SK-N-SH treated with all-trans-retinoic acid at 6 μM for 48 hours (cell line): ENCODE measurements at places on chromosomes 12 and 14.

DNA sequence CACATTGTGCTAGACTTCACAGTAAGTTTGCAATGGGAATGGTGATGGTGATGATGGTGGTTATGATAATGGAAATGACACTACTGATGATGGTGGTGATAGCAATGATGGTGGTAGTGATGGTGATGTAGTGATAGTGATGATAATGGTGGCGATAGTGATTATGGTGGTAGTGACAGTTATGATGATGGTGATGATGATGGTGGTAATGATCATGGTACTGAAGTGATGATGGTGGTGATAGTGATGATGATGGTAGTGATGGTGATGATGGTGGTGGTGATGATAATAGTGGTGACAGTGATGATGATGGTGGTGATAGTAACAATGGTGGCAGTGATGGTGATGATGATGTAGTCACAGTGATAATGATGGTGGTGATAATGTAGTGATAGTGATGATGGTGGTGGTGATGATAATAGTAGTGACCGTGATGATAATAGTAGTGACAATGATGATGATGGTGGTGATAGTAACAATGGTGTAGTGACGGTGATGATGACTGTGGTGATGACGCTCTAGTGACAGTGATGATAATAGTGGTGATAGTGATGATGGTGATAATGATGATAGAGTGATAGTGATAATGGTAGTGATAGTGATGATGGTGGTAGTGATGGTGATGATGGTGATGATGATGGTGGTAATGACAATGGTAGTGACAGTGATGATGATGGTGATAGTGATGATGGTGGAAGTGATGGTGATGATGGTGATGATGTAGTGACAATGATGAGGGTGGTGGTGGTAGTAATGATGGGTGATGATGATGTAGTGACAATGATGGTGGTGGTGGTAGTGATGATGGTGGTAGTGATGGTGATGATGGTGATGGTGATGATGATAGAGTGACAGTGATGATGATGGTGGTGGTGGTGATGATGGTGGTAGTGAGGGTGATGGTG, 222.9 kb upstream of the PWP1 start:
- no peak for ATAC-seq

DNA sequence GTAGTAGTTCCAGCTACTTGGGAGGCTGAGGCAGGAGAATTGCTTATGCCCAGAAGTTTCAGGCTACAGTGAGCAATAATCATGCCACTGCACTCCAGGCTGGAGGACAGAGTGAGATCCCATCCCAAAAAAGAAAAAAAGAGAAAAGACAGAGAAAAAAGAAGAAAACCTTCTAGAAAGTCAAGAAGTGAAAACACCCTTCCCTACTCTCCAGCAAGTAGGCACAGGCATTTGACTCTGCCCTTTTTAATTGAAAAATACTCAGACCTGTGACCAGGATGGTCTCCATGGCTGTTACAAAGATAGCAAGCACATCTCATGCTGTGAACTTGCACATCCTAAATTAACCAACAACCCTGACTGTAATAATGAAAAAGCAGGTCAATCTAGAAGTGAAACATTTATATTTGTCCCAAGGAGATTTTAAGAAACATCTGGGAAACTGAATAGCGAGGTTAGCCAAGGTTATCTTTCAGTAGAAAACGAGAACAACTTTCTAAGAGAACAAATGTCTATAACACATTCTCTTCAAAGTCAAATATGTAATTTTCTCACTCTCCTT, 2.0 kb downstream of the TMTC1 start:
- no peak for ATAC-seq

DNA sequence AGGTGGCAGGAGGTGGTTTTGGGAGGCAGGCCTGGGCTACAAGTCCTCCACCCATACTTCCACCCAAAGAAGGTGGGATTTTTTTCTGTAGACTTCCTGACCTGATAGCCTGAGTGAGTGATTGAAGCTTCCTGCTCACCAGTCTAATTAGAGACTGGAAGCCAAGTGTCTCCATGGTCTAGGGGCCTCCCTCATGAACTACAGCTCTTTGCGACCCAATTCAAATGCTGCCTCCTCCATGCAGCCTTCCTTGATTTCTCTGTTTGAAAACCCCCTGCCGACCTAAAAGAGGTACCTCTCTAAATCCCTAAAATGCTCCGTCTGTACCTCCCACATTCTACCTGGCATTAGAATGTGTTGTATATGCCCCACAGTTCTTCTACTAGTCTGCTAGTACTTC, 124.9 kb downstream of the PLXNC1 start:
- no peak for ATAC-seq

- no peak for ATAC-seq
Observed at GRCh38 chr12:100656141-100656540, 82.7 kb downstream of the GAS2L3 start.

- peak; percentile 77 for ATAC-seq
Observed at GRCh38 chr12:52280796-52281560, 6.5 kb downstream of the KRT86 start.
